ENCODE measurements at places on chromosomes 3 and 15. TPM values are rescaled to one million over a fixed set of nuclear protein-coding genes. Genes with fewer than 3 reads are reported as not detected.

DNA sequence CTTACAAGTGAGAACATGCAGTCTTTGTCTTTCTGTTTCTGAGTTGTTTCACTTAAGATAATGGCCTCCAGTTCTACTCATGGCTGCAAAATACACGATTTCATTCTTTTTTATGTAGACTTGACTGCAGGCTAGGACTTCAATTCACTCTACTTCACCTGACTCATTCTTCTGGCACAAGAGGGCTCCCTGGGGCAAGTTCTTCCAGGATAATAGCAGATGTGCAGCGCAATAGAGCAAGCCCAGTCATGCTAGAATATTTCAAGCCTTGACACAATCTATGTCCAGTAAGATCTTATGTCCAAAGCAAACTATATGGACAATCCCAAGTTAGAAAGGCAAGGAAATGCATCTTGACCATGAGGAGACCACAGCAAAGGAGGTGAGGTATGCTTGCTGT lies 211.7 kb upstream of the GADL1 start:
- no peak for DNase-seq

IDH2 gene
- total RNA-seq = 177 TPM

GRCh38 chr15:49852756-49853155 lies 231.9 kb downstream of the DTWD1 start:
- no peak for DNase-seq

TRIM42 gene
- total RNA-seq = not detected

- no peak for DNase-seq
Observed at GRCh38 chr3:126912491-126913195, 70.3 kb upstream of the PLXNA1 start.

DNA sequence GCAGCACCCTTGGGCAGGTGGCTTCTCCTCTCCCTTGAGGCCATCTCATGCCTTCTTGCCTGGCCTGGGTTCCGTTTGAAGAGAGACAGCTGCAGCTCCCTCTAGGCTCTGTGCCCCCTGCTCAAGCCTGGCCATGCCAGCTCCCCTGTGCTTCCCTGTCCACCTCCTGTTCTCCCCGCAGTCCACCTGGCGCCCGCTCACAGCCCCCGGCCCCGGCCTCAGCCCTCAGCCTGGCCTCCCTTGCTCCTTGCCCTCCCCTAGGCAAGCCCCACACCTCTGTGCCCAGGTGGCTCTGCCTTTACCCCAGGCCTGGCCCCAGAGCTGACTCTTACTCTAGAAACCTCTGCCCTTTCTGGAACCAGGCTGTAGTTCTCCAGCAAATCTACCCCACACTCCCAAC lies 13.9 kb upstream of the RHO start:
- no peak for DNase-seq
